ENCODE measurements at places on chromosomes 4 and X.

GRCh38 chr4:146062340-146062739 is 113.2 kb upstream of the LSM6 start:
- peak; percentile 62 for DNase-seq

DNA sequence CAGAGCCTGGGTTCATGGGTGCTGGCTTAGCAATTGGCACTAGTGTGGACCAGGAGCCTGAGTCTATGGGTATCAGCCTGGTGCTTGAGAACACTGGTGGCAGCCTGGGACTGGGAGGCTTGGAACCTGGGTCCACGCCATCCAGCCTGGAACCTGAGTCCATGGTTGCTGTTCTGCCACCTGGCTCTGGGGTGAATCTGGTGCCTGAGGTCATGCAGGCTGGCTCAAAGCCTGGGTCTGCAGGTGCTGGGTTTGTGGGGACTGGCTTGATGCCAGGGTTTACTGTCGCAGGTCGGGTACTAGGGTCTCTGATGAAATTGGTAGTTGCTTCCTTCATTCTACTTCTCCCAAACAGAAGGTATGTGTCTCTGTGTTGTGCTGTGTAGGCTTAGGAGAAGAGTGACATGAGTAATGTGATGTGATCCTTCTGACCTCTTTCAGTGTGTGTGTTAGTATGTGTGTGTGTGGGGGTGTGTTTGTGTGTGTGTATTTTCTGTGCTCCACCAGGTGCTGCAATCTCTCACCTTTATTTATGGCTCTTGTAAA is 517.0 kb upstream of the EPHA5 start:
- no peak for DNase-seq

DNA sequence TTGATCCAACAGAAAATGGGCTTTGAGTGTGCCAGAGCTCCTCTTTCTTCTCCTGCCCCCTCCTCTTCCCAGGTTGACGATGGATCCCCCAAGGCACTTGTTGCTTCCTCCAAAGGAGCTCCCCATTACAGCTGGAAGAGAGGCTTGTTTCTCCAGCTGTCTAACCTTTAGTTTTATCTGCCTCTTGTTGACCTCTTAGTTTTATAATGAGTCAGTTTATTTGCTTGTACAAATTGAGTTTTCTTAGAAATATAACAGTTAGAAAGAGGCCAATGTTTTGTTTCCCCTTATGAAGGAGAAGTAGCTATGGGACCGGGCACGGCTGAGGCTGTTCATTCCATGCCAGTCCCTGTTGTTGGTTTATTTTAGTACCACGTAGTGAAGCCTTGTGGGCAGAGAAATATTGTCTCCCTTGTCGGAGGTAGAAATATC is 158.2 kb downstream of the SPRY1 start:
- DNase-seq, result peak; percentile 64

DNA sequence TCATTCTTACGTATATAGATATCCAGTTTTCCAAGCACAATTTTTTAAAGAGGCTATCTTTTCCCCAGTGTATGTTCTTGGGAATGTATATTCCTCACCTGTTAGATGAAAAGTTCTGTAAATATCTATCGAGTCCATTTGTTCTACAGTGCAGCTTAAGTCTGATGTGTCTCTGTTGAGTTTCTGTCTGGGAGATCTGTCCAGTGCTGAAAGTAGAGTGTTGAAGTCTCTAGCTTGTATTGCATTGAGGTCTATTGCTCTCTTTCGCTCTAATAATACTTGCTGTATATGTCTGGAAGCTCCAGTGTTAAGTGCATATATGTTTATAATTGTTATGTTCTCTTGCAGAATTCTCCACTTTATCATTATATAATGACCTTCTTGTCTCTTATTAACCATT is 373.1 kb downstream of the PPARGC1A start:
- no peak for DNase-seq

DNA sequence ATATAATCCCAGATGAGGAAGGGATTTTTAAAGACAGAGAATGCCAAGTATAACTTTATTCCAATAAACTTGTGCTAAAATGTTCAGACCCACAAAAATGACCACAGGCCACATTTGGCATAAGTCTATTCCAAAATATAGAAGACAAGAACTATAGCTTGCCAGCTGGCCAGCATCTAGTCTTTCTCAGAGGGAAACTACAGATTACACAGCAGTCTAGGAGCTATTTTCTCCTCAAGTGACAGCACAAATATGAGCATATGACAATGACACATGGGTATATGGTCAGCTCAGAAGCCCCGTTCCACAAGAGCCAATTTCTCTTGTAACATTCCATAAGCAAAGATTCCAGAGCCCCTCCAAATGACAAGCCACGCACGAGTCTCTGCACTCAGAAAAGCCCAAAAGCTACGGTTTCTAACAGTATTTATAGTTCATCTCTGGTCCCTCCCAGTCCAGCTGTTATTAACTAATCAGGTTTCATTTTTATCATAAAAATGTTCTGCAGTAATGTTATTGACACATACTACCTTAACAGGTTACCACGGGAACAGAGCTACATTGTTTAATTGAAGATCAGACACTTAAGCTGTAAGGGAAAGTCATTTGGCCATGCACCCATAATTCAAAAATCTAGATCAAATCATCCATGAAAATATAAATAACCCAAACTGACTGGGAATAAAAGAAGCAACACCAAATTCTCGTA is 70.3 kb downstream of the RAB28 start:
- DNase-seq, result no peak

GRCh38 chr4:142713282-142714030 is 132.6 kb downstream of the INPP4B start:
- DNase-seq, result no peak

GRCh38 chr4:79862821-79863220 is 210.2 kb downstream of the ANTXR2 start:
- DNase-seq, result no peak

DNA sequence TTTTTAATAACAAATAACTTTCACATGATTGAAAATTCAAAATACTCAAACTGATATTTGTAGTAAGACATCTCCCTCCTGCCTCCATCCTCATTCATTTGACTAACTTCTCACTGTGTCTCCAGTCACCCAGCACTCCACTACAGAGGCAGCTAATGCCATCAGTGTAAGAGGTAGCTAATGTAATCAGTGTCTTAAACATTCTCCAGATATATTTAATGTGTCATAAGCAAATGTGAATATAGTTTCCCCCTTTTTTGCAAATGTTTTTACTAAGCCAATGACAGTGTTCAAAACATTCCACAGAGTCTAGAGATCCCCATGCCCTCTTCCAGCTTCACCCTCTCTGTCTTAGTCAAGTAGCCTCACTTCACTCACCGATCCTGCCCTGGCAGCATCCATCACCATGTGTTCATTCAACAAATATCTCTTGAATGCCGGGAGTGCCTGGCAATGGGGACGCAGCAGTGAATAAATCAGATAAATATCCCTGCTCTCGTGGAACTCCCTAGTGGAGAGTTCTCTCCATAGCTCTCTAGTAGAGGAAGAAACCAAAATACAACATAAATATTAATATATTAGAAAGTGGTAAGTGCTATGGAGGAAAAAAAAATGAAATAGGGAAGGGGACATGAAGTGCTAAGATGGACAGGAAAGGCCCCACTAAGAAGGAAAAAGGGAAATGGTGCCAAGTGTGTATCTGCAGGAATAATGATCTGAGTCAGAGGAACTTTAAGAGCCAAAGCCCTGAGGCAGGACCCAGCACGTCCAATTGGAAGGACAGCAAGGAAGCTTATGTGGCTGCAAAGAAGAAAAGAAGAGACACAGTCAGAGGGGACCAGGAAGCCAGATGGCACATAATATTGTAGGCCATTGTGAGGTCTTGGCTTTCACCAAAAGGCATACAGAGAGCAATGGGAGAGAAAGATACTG is 18.7 kb downstream of the SCFD2 start:
- no peak for DNase-seq

- DNase-seq, result no peak
Observed at GRCh38 chr4:11799196-11799595, 370.5 kb upstream of the HS3ST1 start.

DNA sequence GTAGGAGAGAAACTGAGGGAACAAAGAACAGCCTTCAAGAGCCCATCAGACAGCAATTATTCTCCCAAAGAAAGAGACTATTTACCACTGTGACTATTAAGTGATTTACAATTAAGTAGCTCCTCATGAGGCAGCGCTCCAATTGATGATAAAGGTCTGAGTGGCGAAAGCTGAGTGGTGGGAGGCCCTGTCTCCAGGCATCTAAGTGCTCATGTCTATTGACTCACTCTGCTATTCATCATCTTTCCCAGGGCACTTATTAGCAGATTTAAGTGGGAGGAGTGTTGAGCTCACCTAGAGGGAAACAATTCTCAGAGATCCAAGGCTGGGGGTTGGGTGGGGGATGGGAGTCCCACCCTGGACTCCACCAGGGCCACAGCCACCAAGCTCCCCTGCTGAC is 23.3 kb downstream of the AMER1 start:
- DNase-seq, result no peak

DNA sequence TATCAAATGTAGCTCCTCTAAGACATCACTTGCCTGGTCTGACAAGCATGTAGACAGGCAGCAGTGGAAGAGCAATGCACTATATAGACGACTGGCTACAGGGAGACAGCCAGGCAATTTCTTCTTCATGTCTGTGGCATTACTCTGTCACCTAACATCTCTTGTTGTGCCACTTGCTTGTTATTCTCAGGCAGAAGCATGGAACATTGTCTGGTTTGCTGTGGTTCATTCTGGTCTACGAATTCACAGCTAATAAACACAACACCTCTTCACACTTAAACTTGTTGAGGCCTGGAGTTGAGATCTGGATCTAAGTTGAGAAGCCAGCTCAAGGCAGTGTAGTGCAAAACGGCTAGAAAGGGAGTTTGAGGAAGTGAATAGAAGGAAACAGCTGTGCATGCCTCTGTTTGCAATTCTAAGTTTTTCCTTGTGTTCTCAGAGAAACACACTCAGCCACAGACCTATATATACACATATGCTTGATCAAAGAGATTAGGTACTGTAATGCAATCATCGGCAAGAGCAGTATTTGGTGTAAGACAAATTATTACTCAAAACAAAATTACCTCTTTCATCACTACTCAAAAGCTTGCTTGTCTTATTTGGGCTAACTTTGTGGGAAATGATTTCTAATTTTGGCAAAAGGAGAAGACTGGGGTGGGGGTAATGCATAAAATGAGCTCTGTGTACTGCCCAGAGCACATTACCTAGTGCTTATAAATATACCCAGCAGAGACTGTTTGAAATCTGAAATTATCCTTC is 243.8 kb downstream of the PPP3CA start:
- peak; percentile 94 for DNase-seq

DNA sequence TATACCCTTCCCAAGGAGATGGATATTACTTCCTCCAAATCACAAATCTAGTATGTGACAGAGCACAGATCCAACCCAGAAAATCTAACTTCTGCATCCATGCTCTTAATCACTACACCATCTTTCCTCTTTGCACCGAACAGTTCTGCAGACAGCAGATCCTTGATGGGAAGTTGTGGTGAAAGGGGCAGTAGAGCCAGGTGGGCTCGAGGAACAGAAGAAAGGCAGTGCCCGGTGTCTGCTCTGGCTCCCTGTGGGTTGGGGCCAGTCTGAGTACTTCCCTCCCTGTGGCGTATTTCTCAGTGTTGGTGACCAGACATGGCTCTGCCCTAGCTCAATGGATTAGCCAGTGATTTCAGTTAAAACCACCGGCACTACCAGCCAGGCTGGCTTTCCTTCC is 15.3 kb downstream of the HOPX start:
- peak; percentile 56 for DNase-seq

- DNase-seq, result no peak
Observed at GRCh38 chr4:70722199-70722791, 531 bp downstream of the RUFY3 start.

DNA sequence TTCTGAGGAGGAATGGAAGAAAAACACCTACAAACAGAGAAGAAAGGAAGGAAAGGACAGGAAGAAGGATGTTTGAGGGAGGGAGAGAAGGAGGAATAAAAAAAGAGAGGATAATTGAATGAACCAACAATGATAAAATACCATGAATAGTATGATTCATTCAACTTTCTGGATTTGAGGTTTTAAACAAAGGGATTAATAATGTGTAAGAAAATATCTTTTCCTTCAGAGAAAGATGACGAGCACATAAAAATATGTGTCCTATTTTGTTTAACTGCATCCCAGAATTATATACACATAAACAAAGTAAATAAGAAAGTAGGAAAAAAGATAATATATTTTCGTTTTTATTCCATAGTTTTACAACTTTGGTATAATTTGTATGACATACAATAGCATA is 1380.4 kb downstream of the STIM2 start:
- DNase-seq, result no peak

DNA sequence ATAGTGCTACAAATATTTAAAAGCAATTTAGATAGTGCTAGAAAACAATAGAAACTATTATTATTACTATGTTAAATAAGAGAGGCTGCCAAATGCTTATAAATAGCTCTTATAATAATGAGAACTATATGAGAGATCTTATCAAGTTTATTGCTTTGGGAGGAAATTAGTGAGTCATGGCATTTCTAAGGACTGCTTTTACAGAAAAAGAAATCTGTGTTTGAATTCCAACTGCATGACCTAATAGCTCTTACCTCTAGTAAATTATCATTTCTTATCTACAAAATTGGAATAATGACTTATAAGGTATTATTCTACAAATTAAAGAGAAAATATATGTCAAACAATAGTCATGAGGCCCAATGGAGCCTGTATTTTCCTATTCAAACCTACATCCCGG is 177.2 kb downstream of the GABRG1 start:
- DNase-seq, result no peak

- DNase-seq, result no peak
Observed at GRCh38 chr4:147683188-147683591, 773 bp downstream of the PRMT9 start.

GRCh38 chr4:155900381-155900780 is 3.1 kb upstream of the TDO2 start:
- DNase-seq, result no peak

DNA sequence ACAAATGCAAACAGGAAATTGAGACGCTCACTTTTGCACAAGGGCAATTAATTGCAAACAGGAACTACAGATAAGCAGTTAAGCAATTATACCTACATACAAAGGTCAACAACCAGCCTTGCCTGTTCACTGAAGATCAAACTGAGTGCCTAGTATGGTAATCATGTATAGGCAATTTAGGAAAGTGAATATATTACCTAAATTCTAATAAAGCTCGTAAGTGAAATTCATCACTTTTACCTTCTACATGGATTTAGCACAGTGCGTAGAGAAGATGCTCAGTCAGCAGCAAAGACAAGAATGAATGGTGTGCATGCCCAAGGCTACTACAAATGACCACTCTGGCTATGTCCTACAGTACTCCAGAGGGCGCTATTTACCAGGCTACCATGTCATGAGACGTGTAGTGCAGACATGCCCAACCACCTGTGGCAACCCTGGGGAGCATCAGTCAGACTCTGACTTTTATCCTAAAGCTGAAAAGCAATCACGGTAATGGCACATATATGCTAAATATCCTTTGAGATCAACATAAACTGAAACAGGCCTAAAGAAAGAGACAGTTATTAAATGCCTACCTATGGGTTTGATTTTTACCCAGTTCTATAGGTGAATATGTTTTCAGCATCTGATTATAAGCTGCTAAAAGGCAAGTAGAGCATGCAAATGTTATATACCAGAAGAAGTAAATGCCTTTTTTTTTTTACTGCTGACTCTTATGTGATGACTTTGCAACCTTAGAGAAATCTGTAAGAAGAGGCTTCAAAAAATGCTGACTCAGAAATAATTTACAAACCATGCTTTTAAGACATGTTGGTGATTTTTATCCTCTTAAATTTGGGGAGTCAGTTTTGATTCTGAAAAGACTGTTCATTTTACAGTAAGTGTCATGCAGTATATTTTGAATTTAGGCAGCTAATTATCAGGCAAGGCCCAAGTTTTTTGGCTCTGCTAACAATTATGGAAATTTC is 178.0 kb downstream of the PPP3CA start:
- DNase-seq, result peak; percentile 59

GRCh38 chr4:109185951-109186350 is 116.5 kb downstream of the COL25A1 start:
- no peak for DNase-seq
